GM18507 (cell line): ENCODE measurements at places on chromosomes 11 and 22.

- DNase-seq = no peak
Measured at GRCh38 chr11:115912484-115912945, 408.3 kb upstream of the CADM1 start.

GRCh38 chr11:85815186-85815931 lies 4.4 kb upstream of the SYTL2 start:
- DNase-seq = no peak

GRCh38 chr11:119107538-119108145 lies 498 bp downstream of the C2CD2L start:
- DNase-seq = no peak

- DNase-seq = no peak
Measured at GRCh38 chr11:13227676-13228255, 49.8 kb upstream of the BMAL1 start.

GRCh38 chr11:116376547-116376946 lies 396.2 kb downstream of the BUD13 start:
- DNase-seq = no peak

DNA sequence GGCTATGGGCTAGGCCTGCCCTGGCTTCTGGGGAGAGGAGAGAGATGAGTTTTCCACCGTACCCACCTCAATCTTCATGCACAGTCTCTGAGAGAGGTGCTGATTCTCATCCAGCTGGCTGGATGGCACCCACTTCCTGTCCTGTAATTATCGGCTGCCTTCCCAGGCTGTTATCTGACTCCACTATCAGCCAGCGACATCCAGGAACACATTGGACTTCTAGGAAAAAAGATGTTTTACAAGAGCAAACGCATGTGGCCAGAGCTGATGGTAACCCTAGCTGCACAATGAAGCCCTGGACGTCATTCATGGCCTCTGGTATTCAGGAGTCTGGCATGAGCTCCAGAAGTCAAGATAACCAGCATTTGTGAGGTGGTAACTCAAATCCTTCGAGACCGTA lies 137.4 kb downstream of the EHF start:
- DNase-seq = no peak

GRCh38 chr11:108551651-108552462 lies 41.7 kb downstream of the EXPH5 start:
- DNase-seq = no peak

- DNase-seq = no peak
Measured at GRCh38 chr11:99154277-99154676, 133.5 kb downstream of the CNTN5 start.
